ENCODE measurements at places on chromosomes 1 and 21. TPM values are rescaled to one million over a fixed set of nuclear protein-coding genes. Genes with fewer than 3 reads are reported as not detected.

DNA sequence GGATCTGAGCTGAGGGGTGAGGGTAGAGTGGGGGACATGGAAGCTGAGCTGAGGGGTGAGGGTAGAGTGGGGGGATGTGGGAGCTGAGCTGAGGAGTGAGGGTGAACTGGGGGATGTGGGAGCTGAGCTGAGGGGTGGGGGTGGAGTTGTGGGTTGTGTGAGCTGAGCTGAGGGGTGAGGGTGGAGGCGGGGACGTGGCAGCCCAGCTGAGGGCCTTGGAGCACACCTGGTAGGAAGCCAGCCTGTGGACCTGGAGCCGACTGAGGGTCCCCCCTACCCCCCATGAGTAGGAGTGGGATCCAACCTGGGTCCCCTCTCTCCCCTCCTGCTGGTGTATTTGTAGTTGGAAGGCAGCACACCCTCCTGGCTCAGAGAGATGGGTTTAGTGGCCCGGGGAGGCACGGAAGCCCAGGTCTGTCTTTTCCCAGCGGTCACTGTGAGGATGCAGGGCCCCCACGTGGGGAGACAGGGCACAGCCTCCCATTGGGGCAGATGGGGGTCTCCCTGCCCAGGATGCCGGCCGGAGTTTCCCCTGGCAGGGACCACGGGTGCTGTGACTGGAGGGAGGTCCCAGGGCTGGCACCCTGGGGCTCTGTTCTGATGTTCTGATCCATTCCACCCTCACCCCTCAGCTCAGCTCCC, 13.2 kb upstream of the NPHP4 start:
- no peak for DNase-seq
- no peaks in the 10 kb centered on the region for H3K36me3 ChIP-seq
- peaks cover 21% of the 10 kb centered on the region for H3K4me1 ChIP-seq

- no peak for DNase-seq
- H3K27ac ChIP-seq: no peak overlapping the region
- H3K27me3 ChIP-seq: no peaks in the 10 kb centered on the region
- no peaks in the 10 kb centered on the region for H3K36me3 ChIP-seq
- no peak overlapping the region for H3K4me3 ChIP-seq
Observed at GRCh38 chr1:67626861-67627235, 58.2 kb upstream of the GADD45A start.

DNA sequence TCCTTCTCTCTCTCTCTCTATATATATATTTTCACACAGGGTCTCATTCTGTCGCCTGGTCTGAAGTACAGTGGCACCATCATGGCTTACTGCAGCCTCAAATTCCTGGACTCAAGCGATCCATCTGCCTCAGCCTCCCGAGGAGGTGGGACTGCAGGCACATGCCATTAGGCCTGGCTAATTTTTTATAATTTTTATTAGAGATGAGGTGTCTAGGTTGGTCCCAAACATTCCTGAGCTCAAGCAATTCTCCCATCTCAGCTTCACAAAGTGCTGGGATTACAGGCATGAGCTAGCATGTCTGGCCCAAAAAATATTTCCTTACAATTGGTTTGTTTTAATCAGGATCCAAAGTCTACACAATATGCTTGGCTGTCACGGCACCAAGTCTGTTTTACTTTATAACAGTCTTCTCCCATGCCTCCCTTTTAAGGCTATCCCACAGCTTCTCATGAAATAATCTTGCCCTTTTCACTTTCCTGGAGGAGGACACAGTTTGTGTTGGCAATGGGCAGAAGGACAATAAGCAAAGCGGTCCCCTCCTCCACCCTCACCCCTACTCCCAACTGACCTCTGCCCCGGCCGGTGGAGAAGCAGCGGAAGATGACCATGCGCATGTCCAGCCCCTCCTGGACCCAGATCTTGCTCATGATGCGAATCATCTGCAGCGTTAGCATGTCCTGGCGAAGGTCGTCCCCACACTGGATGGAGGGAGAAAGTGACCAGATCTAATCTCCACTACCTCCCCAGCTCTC, 28.2 kb upstream of the PPP1R15B start:
- no peaks in the 10 kb centered on the region for H3K4me1 ChIP-seq
- H3K36me3 ChIP-seq: peaks cover 59% of the 10 kb centered on the region
- DNase-seq: no peak
- H3K4me3 ChIP-seq: no peak overlapping the region
- H3K27ac ChIP-seq: no peak overlapping the region

DNA sequence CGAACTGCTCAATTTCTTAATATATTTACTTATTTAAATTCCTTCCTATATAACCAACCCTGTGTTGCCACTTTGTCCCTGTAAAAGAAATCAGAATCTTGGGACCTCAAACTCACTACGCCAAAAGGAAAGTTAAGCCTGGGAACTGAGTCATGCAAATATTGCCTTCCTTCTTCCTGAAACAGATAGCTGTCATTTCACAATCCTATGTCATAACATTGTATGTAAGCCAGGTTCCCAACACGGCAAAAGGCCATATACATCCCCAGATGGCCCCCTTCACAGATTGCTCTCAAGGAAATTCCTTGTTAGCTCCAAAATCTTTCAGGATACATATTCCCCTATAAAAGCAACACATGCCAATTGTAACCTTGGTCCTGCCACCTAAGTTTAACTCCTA, 39.7 kb downstream of the C21orf91 start:
- H3K4me3 ChIP-seq: no peak overlapping the region
- DNase-seq: no peak
- H3K27ac ChIP-seq: peak overlapping the region; percentile 67
- no peaks in the 10 kb centered on the region for H3K27me3 ChIP-seq
- no peaks in the 10 kb centered on the region for H3K36me3 ChIP-seq
- H3K4me1 ChIP-seq: peaks cover 82% of the 10 kb centered on the region

- no peaks in the 10 kb centered on the region for H3K4me1 ChIP-seq
- H3K27ac ChIP-seq: no peak overlapping the region
Observed at GRCh38 chr21:18443085-18443484, 39.5 kb upstream of the TMPRSS15 start.

DNA sequence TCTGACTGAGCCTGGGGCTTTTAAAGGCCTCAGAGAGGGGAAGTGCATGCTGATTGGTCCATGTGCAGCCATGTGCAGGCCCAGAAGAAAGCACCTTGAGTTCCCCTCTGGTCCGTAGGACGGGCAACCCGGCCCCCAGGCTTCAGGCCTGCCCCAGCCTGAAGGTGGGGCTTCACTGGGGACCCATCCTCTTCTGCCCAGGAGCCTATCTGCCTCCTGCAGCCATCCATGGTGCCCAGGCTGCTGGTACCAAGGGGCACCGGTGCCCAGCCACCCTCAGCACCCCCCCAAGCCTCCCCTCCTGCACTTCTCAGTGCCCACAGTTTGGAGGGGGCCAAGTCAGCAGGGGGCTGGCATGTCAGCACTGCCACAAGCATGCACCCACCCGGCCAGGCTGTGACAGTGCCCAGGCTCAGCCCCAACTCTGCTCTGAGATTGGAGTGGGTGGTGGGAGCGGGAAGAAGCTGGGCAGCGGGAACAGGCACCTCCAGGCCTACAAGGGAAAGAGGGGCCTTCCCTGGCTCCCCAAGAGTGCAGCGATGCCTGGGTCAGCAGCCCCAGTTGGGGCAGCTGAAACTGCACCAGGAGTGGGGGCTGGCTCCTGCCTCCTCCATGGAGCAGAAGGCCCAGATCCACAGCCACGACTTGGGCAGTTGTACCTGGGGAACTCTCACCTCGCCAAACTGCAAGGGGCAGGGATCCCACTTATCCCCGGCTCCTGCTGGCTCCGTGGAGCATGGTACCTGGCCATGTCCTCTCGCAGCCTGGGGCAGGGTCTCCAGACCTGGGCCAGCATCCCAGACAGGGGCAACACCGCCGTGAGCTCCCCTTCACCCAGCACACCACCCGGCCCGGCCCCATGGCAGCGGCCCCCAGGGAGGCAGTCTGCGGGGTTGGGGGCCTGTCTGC, 11.7 kb downstream of the COL6A2 start:
- no peaks in the 10 kb centered on the region for H3K4me1 ChIP-seq
- H3K36me3 ChIP-seq: no peaks in the 10 kb centered on the region
- no peak overlapping the region for H3K27ac ChIP-seq
- DNase-seq: no peak
- H3K27me3 ChIP-seq: no peaks in the 10 kb centered on the region

DNA sequence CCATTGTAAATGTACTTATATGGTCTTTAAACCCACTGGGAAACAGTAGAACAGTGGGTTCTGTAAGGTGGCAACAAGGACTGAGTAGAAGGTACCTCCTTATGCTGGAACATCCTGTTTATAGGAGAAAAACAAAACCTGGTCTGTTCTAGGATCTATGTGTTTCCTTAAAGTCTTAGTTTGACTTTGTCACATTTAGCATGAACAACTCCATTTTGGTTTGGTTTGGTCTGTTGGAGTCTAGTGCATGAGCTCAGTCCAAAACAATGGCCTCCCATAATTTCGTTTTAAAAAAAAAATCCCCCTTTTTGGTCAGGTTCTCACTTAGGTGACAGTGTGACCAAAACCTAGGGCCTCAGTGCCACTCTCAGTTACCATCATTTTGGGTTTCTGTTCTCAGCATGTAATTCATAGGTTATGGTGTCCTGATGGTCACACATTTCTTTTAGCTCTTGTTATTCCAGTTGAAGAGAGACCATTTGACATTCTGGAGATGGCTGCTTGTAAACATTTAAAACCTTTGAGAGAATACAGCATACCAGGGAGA, 66.4 kb upstream of the IL12RB2 start:
- H3K4me3 ChIP-seq: no peak overlapping the region
- no peaks in the 10 kb centered on the region for H3K36me3 ChIP-seq
- no peak for DNase-seq
- H3K27me3 ChIP-seq: no peaks in the 10 kb centered on the region
- no peak overlapping the region for H3K27ac ChIP-seq

GRCh38 chr1:9419369-9420041, 119.8 kb upstream of the SLC25A33 start:
- no peaks in the 10 kb centered on the region for H3K27me3 ChIP-seq
- H3K27ac ChIP-seq: no peak overlapping the region
- no peak for DNase-seq
- H3K4me3 ChIP-seq: no peak overlapping the region

DNA sequence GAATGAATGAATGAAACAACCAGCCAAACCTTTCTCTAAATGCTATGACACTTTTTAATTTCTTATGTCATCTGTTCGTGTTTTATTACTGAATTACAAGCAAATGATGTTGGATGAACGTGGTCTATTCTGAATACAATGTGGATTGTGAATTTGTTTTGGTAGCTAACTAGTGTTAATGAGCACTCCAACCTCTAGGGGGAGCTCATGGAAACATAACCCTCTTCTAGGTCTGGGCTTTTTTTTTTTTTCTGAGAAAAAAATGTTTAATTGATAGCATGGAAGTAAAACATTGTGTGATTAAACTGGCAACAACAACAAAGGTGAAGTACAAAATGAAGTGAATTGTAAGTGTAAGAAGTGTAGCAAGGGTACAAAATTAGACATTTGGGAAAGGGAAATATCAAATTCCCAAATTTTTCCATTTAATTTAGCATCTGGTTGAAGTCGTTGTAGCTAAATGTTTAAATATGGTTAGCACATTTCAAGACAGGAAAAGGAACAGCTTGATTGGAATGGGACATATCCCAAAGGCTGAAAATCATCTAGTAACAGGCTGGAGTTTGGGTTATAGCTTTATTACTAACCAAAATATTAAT, 42.6 kb upstream of the PTGS2 start:
- H3K27me3 ChIP-seq: no peaks in the 10 kb centered on the region
- H3K4me1 ChIP-seq: no peaks in the 10 kb centered on the region
- no peak overlapping the region for H3K27ac ChIP-seq
- no peak overlapping the region for H3K4me3 ChIP-seq

DNA sequence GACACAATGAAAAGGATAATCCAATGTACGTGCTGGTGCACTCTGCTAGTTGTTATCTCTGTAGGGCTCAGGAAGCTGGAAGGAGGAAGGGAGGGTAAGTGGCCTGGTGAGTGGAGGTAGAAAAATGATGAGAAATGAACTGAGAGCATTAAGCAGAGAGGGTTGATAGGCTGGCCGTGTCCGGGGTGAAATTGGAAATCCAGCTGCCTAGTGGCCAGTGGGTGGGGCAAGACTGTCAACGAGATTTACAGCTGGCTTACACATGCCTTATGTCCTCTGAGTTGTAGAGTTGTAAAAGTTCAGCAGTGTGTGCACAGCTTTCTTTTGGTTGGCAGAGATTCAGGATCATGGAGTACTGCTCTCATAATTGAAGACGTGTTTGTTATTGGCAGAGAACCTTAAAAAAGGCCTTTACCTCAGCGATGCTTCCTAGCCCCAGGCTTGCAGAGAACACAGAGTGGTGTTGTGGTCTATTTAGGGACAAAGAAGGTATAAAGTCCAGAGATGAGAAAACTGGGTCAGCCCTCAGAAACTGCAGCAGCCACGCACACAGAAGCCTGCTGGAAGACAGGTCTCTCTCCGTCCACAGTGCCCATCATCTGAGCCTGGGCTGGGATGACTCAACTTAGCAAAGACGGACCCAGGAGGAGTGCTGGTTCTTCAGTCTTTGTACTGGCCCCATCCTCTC, 132.4 kb downstream of the EDEM3 start:
- H3K4me1 ChIP-seq: no peaks in the 10 kb centered on the region
- H3K4me3 ChIP-seq: no peak overlapping the region
- no peak overlapping the region for H3K27ac ChIP-seq
- H3K36me3 ChIP-seq: no peaks in the 10 kb centered on the region
- H3K27me3 ChIP-seq: no peaks in the 10 kb centered on the region

DNA sequence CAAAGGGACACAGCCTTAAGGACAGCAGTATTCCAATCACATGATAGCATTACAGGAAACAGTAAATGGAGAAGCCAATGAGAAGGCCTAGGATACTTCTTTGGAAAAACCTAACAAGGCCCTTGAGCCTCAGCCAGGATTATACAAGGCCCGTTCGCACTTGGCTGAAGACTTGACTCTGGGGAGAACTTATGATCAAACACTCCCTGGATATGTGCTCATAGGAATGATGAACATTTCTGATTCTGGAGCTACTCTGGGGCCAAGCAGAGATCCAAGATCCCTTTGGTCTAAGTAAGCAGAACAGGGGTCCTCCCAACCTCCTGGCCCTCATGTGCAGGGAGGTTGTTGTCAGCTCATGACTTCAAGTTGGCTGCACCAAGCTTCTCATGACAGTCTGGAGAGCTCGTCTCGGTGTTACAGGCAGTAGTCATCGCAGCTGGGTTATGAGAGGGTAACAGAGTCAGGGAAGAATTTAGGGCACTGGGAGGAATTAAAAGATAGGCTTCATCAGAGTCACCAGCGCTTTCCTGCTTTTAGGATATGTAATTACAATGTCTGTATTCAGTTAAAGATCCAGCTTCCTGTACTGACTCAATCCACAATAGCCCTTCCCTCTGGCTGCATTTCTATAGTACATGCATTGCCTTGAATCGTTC, 92.5 kb upstream of the IRF2BP2 start:
- no peak overlapping the region for H3K4me3 ChIP-seq
- H3K27ac ChIP-seq: no peak overlapping the region
- peaks cover 11% of the 10 kb centered on the region for H3K4me1 ChIP-seq
- no peaks in the 10 kb centered on the region for H3K27me3 ChIP-seq

GRCh38 chr21:29777160-29777559, 162.6 kb downstream of the GRIK1 start:
- no peaks in the 10 kb centered on the region for H3K36me3 ChIP-seq
- no peaks in the 10 kb centered on the region for H3K27me3 ChIP-seq
- no peak for DNase-seq
- no peaks in the 10 kb centered on the region for H3K4me1 ChIP-seq

NUP210L gene
- total RNA-seq: 0.19 TPM

CCDC24 gene
- total RNA-seq: 1.9 TPM

COL6A2 gene
- 25.7 TPM for total RNA-seq

ENTREP3 gene
- 12.2 TPM for total RNA-seq

GLMP gene
- 28.4 TPM for total RNA-seq

All from CD4-positive, alpha-beta memory T cell (primary cell).